Fibroblast of villous mesenchyme (primary cell): ENCODE measurements at places on chromosomes 13 and 19. TPM values are rescaled to one million over a fixed set of nuclear protein-coding genes. Genes with fewer than 3 reads are reported as not detected.

- no peak for DNase-seq
Observed at GRCh38 chr13:74730556-74731331, 596.5 kb upstream of the KLF12 start.

DNA sequence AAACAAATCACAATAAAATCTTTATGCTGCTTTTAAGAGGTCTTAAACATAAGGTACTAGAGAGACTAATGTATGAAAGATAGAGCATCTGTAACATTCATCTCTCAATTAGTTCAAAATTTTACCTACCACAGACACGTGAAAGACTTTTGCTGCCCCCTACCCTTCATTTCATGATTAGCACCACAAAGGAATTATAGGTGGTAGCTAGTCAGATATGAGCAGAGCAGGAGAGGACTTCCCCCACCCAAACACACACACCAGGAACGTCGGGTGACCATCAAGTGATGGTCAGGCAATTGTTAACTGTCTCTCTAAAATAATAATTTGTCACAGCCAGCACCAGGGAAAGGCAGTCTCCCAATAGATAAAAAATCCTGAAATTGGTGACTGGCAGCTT is 1531.7 kb upstream of the SPRY2 start:
- DNase-seq: no peak

MYO9B gene
- 99.3 and 118 TPM in 2 replicates for total RNA-seq

DNA sequence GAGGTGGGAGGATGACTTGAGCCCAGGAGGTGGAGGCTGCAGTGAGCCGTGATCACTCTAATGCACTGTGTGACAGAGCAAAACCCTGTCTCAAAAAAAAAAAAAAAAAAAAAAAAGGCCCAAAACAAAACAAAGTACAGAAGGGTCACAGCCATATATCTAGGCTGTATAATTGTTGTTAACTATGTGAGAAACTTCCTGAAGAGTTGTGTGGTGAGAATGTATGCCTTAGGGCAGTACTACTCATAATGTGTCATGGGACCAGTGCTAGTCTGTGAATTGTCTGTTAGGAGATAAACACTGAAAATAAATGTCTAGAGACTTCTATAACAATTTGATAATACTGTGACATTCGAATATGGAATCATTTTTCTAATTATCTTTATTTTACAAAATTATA is 43.1 kb downstream of the PAN3 start:
- peak; percentile 58 for DNase-seq

- DNase-seq: no peak
Observed at GRCh38 chr19:15025217-15025616, 24.1 kb upstream of the CASP14 start.

GRCh38 chr13:55087085-55087484 is 2053.6 kb upstream of the PRR20A start:
- DNase-seq: no peak

GRCh38 chr13:50594276-50595051 is 249.0 kb downstream of the DLEU7 start:
- no peak for DNase-seq
